ENCODE measurements at places on chromosomes 13 and 19.

DNA sequence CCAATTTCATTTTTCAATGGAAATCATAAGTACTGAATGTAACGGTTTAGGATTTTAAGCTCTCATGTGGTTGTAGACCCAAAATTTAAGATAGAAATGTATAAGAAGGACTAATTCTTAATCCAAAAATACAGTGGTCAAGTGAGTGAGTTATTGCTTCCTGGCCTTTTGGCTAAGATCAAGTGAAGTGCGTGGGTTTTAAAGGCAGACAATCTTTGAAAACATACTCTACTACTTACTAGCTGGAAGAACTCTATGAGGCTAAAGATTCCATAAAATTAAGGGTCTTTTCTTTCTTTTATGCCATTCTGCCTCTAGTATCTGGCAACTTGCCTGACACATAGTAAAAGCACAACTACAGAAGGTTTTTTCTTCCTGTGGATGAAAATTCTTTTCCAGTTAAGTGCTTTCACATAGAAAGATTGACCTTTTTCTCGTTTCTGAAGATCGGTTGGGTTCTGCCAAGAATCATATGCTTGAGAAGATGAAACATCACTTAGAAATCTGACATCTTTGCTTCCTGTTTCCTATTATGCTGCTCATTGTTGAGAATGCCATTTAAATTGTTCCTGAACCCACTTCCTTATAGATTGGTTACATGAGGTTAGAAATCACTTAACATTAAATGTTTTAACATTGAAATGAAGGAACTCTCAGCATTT is 26.4 kb upstream of the SCEL start:
- no peak for DNase-seq

DNA sequence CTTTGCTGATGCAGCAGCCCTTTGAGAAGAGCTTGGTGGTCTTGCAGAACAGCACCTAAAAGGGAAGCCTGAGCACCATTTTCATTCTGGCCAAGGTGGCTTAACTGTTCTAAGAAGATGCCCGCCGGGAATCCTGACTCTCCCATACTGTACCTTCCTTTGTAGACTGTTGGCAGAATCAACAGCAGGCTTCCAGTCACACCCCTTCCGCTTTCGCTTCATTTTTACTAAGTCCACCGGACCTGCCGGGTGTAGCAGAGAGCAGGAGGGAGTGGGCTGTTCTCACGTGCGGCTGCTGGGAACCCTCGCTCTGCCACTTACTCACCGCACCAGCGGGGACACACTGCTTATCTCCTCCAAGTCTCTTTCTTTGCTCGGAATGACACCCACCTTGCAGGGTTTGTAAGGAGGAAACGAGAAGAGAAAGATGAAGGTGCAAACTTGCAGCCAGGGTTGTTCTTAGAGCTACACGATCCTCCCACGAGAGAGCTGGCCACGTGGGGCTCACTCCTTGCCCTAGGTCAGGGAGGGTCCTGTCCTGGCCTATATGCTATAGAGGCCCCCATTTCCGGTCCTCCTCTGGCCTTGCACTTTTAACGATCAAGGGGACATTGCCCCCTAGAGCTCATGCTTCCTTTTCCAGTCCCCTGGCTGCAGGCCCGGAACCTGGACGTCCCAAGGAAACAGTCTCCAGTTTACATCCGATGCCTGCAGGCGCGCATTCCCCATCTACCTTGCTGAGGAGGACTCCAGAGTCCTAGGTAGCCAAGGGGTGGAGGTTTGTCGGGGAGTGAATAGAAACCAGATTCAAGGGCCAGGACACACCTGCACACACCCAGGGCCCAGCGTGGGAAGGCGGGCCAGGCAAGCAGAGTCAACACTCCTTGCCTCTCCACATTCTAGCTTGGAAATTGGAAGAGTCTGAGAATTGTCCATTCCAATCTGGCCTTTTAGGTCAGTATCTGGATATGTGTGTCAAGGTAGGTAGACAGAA is 453.6 kb downstream of the IRS2 start:
- DNase-seq: no peak

DNA sequence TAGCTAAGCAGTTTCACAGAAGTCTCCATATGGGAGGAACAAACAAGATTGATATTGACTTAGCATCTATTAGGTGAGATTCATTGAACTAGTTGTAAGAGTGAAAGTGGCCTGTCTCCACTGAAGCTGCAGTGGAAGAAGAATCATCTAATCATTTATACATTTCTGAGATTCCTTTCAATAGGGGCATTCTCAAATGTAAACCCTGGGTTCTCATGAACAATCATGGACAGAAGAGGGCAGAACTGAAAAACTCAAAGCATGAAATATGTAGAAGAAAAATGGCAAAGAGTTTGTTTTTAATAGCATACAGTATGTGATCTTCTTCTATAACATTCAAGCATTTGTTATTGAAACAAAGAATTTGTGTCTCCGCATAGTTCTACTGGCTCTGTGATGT is 17.6 kb upstream of the POSTN start:
- DNase-seq: no peak

DNA sequence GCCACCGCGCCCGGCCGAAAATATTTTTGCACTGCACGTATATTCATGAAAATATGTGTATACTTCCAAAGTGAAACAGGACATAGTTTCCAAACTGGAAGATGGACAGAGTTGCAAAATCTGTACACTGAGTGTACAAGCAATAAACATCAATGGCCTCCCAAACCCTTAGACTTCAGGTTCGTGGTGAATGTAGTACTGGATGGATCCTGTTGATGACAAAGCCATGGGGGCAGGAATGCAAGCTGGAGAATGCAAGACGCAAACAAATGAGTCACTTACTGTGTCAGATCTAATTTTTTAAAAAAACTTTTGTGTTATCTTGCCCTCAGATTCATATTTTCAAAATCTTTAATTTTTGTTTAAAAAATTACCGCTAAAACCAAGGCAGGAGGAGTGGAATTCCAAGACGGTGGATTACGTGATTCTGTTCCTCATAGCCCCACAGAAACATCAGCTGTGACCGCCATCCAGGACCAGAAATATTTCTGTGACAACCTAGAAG is 12.7 kb upstream of the LILRA2 start:
- DNase-seq: no peak

DNA sequence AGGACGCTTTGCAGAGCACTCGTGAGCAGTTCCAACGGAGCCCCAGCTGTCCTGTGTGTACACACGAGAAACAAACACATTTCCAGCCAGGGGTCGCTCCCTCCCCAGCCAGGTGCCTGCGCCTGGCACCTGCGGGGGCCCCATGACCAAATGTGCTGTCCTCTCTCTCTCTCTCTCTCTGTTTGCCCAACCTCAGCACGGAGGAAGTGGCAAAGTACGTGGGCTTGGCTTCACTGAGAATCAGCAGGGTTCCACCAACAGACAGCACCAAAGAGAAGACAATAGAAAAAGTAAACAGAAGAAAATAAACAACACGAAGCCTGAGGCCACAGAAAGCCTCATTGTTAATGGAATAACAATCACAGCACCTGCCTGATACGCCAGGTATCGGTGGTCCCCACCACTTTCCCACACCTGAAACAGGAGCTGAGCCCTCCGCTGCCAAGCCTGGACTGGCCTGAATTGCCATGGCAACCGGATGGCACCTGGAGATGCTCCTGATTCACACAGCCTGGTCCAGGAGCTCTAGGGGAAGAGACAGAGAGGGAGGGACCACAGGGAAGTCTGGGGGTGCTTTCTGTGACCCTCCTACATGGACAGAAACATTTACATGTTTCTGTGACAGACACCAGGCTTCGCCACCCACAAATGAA is 103.9 kb upstream of the CACNA1A start:
- DNase-seq: no peak

DNA sequence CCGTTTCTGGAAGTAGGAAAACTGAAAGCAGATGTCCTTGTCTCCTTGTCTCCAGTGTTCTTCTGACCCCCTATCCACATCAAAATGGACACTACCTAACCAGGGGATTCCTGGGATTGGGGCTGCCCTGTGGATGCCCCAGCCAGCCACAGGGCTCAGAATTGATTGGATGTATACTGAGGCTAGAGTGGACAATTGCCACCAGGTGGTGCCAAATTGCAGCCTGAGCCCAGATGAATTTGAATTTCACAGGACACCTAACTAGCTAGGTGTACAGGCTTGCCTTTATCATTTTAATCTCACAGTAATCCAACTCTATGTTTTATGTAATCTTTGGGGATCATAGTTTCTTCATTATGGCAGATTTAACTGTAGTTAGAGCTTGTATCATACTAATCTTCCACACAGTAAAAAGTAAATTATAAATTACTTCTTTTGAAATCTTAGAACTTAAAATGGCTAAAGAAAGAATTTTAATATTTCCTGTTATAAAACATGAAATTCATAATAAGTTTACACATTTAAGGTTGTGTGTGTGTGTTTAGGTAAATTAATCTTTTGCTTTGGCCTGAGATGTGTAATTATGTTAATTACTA is 58.0 kb downstream of the PIBF1 start:
- DNase-seq: peak; percentile 12

GRCh38 chr19:37470216-37470615 is 1.1 kb downstream of the ZNF570 start:
- DNase-seq: no peak

DNA sequence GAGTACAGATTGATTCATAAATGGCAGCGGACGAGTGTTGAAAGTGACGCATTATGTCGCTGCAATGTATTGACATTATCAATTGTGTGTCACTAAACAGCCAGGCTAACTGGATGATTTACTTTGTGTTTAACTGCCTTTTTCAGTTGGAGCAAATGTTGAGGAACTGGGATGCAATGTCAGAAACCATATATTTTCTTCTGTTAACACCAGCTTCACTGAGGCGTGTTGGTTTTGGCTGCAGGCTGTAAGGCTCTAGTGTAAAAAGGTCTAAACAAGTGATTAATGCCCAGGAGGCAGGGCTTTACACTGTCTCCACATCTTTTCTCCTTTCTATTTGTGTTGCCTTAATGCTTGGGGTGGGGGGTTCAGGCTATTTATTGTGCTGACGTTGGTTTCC is 80.1 kb downstream of the GGACT start:
- no peak for DNase-seq

- peak; percentile 70 for DNase-seq
Observed at GRCh38 chr19:48806518-48806817, 4.4 kb downstream of the BCAT2 start.

- no peak for DNase-seq
Observed at GRCh38 chr13:53150568-53150967, 122.0 kb downstream of the OLFM4 start.

- DNase-seq: no peak
Observed at GRCh38 chr19:52138983-52139251, 821 bp downstream of the ZNF616 start.

DNA sequence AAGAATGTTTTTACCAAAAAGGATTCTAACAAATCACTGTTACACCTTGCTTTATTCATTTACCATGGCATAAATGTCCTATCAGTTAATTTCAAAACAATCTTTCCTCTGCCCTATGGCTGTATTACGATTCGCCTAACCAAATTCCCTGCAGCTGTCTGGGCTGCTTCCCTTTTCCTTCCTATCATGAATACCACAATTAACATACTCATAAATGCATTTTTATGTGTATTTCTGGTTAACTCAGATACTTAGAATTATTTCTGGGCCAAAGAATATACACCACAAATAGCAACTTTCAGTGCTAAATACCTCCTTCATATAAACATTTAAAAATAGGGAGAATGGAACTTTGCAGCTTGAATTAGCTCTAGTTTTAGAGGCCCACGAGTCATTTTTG is 30.4 kb downstream of the ANKRD10 start:
- no peak for DNase-seq

- DNase-seq: no peak
Observed at GRCh38 chr13:85659493-85659892, 139.7 kb downstream of the SLITRK6 start.

DNA sequence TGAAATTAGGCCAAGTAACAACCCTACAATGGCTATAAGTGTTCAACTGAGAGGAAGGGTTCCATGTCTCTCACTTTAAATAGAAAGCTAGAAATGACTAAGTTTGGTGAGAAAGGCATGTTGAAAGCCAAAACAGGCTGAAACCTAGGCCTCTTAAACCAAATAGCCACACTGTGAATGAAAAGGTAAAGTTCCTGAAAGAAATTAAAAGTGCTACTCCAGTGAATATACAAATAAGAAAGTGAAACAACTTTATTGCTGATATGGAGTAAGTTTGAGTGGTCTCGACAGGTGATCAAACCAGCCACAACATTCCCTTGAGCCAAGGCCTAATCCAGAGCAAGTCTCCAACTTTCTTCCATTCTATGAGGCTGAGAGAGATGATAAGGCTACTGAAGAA is 209.6 kb downstream of the KLF12 start:
- DNase-seq: no peak

GRCh38 chr19:42563352-42564210 is 31.1 kb downstream of the CEACAM8 start:
- peak; percentile 38 for DNase-seq

GRCh38 chr13:78680576-78681350 is 21.8 kb upstream of the OBI1 start:
- DNase-seq: no peak

- no peak for DNase-seq
Observed at GRCh38 chr19:10637894-10638293, 12.5 kb downstream of the SLC44A2 start.

DNA sequence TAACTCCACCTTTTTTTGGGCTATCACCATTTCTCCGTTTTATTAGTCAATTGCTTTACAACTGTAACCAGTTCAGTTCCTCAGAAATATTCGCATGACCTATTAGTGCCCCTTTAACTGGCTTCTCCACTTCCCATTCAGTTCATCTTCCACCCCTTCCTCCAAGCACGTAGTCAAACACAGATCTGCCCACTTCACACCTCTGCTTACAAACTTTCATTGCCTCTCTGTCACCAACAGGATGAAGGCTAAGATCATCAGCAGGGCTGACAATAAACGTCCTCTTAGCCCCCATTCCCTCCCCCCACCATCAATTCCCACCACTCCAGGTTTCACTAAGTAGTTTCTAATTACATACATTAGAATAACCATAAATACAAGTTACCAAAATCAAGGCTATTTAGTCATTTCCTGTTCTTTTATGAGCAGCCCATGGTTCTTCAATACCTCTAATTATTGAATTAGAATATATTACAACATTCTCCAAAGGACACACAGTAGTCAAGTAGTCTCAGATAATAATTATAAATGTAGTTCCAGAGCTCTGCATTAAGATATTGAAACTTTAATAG is 95.7 kb downstream of the SPRY2 start:
- DNase-seq: no peak

DNA sequence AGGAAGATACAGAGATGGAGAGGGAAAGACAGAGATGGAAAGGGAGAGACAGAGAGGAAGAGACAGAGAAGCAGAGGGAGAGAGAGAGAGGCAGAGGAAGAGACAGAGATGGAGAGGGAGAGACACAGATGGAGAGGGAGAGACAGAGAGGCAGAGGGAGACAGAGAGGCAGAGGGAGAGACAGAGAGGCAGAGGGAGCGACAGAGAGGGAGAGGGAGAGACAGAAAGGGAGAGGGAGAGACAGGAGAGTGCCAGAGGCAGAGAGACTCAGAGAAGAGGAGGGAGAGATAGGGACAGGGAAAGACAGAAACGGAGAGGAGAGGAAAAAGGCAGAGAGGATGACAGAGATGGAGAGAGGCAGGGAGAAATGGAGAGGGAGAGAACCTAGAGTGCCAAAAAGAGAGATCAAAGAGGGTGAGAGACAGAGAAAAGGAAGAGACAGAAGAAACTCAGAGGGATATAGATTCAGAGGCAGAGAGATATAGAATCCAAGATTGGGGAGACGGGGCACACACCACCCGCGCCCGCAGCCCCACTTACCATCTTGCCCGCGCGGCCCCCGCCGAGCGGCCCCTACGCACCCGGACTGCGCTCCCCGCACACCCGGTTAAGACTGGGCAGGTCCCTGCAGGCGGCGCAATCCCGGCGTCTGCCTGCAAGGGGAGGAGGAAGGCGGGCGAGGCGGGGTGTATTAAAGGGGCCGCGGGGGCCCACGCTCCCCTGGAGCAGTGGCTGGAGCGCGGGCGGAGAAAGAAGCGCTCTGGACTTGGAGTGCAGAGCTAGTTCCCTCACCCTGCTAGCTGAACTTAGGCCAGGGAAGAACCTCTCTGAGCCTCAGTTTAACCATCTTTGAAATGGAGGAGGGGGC is 10.7 kb downstream of the TM6SF2 start:
- no peak for DNase-seq
